ENCODE measurements at places on chromosomes 7 and 10. TPM values are rescaled to one million over a fixed set of nuclear protein-coding genes. Genes with fewer than 3 reads are reported as not detected.

DNA sequence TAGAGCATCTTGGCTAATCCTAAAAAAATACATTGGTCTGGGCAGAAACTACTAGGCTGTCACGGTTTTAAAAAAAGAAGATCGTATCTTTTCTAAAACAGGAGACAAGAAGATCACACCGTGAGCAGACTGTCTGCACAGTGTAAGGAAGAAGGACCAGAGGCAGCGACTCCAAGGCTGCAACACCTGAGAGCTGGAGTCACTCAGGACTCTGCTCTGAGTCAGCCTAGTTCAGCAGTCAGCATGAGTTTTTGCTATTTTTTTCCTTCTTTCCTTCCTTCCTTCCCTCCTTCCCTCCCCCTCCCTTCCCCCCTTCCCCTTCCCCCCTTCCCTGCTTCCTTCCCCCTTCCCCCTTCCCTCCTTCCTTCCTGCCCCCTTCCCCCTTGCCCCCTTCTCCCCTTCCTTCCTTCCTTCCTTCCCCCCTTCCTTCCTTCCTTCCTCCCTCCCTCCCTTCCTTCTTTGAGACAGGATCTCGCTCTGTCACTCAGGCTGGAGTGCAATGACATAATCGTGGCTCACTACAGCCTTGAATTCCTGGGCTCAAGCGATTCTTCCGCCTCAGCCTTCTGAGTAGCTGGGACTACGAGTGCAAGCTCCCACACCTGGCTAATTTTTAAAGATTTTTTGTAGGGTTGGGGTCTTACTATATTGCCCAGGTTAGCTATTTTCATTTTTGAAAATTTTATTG is 24.4 kb downstream of the BAG3 start:
- DNase-seq = no peak

GRCh38 chr7:4715410-4715776 is 33.3 kb downstream of the FOXK1 start:
- DNase-seq = peak; percentile 93

- DNase-seq = peak; percentile 6
Observed at GRCh38 chr7:76509931-76510877, at the start of gene UPK3B. TSS of gene UPK3B (plus strand) at chr7:76510552. CDS start at chr7:76510653, 101 bp downstream.

- no peak for DNase-seq
Observed at GRCh38 chr7:80984619-80985018, 65.8 kb upstream of the SEMA3C start.

DNA sequence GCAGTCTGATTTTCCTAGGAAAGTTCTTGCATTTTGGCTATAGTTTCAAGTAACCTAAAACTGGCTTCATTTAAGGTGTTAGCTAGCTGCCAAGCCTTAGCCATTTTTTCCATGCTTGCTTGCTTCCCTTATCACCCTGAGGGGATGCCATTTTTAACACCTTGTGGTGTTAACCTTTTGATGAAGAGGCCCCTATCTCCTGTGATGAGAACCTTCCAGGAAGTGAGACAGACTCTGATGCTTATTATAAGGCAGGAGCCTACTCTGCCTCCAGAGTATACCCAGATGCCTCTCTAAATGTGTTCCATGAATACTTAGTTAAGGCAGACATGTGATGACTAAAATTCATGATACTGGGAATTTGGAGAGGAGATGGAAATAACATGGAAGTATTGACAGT is 4.9 kb upstream of the VWA2 start:
- no peak for DNase-seq

DNA sequence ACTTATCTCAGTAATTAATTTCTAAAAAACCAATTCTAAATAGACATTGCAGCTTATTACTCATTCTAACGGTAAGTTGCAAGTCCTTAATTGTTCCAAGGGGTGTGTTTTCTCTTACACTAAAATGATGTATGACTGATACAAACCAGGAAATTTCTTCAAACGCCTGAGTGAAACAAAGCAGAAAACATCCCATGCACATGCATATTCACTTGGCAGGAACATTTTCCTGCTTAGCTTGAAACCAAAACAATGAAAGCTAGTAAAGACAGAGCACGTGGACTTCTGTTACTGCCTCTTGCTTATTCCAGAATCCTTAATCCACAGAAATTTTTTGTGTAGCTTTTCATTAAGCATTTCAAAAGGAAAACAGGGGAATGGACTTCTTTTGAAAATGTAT is 187.7 kb downstream of the MTERF1 start:
- peak; percentile 38 for DNase-seq

Gene OPN1SW
- 2.2 TPM for polyA plus RNA-seq

Gene DLG5
- polyA plus RNA-seq = 5.0 TPM

Gene BEND7
- polyA plus RNA-seq = 1.7 TPM
